H9 (cell line): ENCODE measurements at places on chromosomes 7 and 10. TPM values are rescaled to one million over a fixed set of nuclear protein-coding genes. Genes with fewer than 3 reads are reported as not detected.
A peak's percentile ranks its signal among the peaks of the same experiment; 100 is the strongest.

FBXO24 gene
- total RNA-seq = 0.85 and 1.3 TPM in 2 replicates

CACNB2 gene
- 1.3 and 2.6 TPM in 2 replicates for total RNA-seq

ITPRID1 gene
- 1.1 and 1.2 TPM in 2 replicates for total RNA-seq

GRCh38 chr7:106887421-106887820 lies 22.3 kb downstream of the PIK3CG start:
- no peaks in the 10 kb centered on the region for H3K27me3 ChIP-seq
- no peak overlapping the region for H3K4me3 ChIP-seq
- H3K4me1 ChIP-seq = no peaks in the 10 kb centered on the region
- peaks cover 5% of the 10 kb centered on the region; the same call in 1 of the 3 replicates for H3K36me3 ChIP-seq
- no peak for DNase-seq
- no peak overlapping the region for H3K27ac ChIP-seq

- no peaks in the 10 kb centered on the region for H3K4me1 ChIP-seq
- H3K4me3 ChIP-seq = no peak overlapping the region
- H3K27ac ChIP-seq = no peak overlapping the region
- peaks cover 51% of the 10 kb centered on the region for H3K36me3 ChIP-seq
- no peaks in the 10 kb centered on the region for H3K27me3 ChIP-seq
Observed at GRCh38 chr7:42935861-42936260, 3.7 kb downstream of the MRPL32 start.

- H3K4me1 ChIP-seq = no peaks in the 10 kb centered on the region
- H3K36me3 ChIP-seq = no peaks in the 10 kb centered on the region
- H3K27ac ChIP-seq = no peak overlapping the region
- no peak for DNase-seq
- no peak overlapping the region for H3K4me3 ChIP-seq
- H3K27me3 ChIP-seq = no peaks in the 10 kb centered on the region
Observed at GRCh38 chr7:28800150-28800549, 158.0 kb downstream of the TRIL start.

GRCh38 chr7:54810401-54810800 lies 51.4 kb upstream of the SEC61G start:
- no peak overlapping the region for H3K27ac ChIP-seq
- no peak for DNase-seq
- peaks cover 3% of the 10 kb centered on the region; the same call in 2 of the 3 replicates for H3K36me3 ChIP-seq

DNA sequence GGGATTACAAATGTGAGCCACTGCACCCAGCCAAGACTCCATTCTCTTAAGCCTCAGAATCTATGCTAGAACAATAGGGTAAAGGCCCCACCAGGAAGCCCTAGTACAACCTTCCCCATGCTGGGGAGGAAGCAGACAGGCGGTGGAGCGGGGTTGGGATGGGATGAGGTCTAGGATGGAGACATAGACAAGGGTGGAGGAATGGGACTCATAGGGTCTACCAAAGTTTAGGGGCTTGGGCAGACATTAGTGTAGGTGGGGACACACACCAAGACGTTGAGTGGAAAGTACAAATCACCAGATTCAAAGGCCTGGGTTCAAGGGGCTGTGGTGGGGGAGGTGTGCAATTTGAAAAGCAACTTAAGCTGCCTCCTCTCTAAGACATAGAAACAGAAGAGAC lies 19.3 kb downstream of the PRSS2 start:
- H3K27me3 ChIP-seq = no peaks in the 10 kb centered on the region
- peaks cover 7% of the 10 kb centered on the region; the same call in 1 of the 2 replicates for H3K4me1 ChIP-seq
- H3K4me3 ChIP-seq = no peak overlapping the region
- no peaks in the 10 kb centered on the region for H3K36me3 ChIP-seq

- no peaks in the 10 kb centered on the region for H3K27me3 ChIP-seq
- no peak overlapping the region for H3K27ac ChIP-seq
- no peak overlapping the region for H3K4me3 ChIP-seq
Observed at GRCh38 chr7:80488406-80488805, 23.5 kb downstream of the GNAT3 start.

- H3K4me1 ChIP-seq = peaks cover 4% of the 10 kb centered on the region; the same call in 1 of the 2 replicates
- no peak overlapping the region for H3K27ac ChIP-seq
- H3K4me3 ChIP-seq = peak overlapping the region; percentile 76
- peaks cover 36% of the 10 kb centered on the region for H3K36me3 ChIP-seq
Observed at GRCh38 chr7:141511676-141512396, 39.4 kb upstream of the AGK start.

GRCh38 chr7:131480384-131481315 lies 75.8 kb downstream of the PODXL start:
- H3K36me3 ChIP-seq = peaks cover 2% of the 10 kb centered on the region; the same call in 1 of the 3 replicates
- no peaks in the 10 kb centered on the region for H3K4me1 ChIP-seq
- H3K4me3 ChIP-seq = no peak overlapping the region
- H3K27me3 ChIP-seq = no peaks in the 10 kb centered on the region
- no peak for DNase-seq

DNA sequence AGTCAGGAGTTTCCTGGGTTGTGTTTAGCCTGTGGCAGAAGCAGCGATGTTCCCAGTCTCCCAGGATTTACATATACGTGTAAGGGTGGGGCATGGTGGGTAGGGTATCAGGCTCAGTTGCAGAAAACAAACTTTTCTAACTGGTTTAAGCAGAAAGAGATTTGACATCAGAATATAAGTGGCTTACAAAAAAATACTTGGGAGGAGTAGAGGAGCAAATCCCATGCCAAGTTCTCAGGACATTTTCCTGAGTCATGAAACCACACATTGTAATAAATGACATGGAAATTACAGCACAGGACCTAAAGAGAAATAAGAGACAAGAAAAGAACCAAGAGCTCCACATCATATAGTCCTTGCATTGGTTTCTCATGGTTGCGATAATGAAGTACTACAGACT lies 26.2 kb upstream of the FRMD4A start:
- no peak for DNase-seq
- H3K27ac ChIP-seq = no peak overlapping the region
- H3K36me3 ChIP-seq = no peaks in the 10 kb centered on the region
- no peak overlapping the region for H3K4me3 ChIP-seq
- H3K27me3 ChIP-seq = no peaks in the 10 kb centered on the region

GRCh38 chr7:18846765-18847215 lies 270.6 kb downstream of the TWIST1 start:
- no peaks in the 10 kb centered on the region for H3K27me3 ChIP-seq
- H3K4me3 ChIP-seq = no peak overlapping the region
- no peaks in the 10 kb centered on the region for H3K36me3 ChIP-seq
- peaks cover under 1% of the 10 kb centered on the region; the same call in 1 of the 2 replicates for H3K4me1 ChIP-seq

DNA sequence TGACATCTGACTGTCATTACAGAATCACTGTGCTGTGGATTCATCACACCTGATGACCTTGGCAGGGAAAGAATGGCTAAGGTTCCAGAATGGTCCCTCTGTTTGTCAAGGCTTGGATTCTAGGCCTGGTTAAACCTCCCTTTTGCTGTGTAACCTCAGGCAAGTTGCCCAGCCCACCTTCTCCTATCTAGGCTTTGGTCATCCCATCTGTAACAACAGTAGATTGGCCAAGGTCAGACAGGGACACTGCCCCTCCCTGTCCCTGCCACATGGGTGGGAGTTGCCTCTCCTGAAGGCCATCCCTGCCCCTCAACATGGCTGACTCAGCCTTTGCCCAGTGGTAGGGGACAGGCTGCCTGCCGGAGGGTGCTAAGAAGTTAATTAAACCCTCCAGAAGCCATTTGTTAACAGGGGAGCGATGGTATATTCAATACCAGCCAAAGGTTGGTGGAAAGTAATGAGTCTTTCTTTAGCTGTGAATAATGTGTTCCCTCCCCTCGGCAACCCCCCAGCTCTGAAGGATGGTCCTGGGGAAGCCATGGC lies 149.8 kb upstream of the PCBD1 start:
- H3K27me3 ChIP-seq = no peaks in the 10 kb centered on the region
- H3K4me3 ChIP-seq = no peak overlapping the region
- H3K27ac ChIP-seq = no peak overlapping the region
- DNase-seq = no peak
- H3K4me1 ChIP-seq = no peaks in the 10 kb centered on the region

DNA sequence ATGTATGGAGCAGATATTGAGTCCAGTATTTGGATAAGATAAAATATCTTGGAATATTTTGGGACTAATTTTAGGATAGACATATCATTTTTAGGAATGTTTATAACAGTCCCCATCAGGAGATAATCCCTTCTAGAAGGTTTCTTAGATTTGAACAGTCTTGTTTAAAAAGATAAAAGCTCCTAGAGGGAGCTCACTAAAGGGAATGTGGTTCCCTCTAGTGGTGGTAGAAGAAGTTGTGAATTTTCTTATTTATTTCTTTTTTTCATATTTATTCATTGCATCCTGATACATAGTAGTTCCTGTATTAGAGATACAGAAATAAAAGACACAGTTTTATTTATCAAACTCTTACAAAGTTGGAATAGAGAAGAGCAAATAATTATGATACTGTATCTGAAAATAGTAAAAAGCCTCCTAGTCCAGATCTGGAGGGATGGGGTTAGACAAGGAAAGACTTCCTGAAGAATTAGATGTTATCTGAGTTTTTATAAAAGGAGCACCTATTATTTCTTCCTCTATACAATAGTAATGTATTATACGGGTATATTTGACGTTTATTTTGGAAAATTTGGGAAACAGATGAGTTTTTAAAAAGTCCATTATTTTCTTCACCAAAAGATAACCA lies 24.5 kb upstream of the KLF14 start:
- no peaks in the 10 kb centered on the region; the same call in 1 of the 2 replicates for H3K4me1 ChIP-seq
- H3K27ac ChIP-seq = no peak overlapping the region
- no peaks in the 10 kb centered on the region for H3K27me3 ChIP-seq
- no peaks in the 10 kb centered on the region for H3K36me3 ChIP-seq

DNA sequence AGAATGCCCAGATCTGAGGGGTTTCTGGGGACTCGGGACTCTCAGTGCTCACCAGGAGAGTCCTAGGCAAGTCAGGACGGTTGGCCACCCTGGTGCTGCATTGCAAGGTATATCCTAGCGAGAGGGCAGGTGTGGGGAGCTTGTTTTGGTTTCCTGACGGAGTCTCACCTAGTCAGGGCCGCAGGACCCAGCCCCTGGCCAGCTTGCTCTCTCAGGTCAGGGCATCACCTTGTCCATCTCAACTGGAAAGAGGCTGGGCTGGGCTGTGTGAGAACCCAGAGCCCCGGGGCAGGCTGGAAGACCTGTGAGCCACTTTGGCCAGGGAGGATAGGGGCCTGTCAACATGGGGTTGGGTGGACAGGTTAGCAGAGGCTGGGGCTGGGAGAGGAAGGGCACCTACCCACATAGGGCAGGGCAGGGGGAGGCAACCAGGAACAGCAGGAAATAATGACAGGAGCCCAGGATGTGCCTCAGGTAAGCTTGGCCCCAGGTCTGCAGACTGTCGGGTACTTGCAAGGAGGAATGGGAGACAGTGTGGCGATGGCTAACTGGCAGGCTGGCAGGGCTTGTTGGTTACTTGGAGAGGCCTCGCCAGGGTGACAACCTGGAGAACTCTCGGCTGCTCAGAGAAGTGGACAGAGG lies 31.5 kb downstream of the DNAJB12 start:
- H3K27me3 ChIP-seq = no peaks in the 10 kb centered on the region
- no peak for DNase-seq
- H3K36me3 ChIP-seq = no peaks in the 10 kb centered on the region
- H3K4me3 ChIP-seq = no peak overlapping the region; the same call in 2 of the 3 replicates
- no peak overlapping the region for H3K27ac ChIP-seq
- peaks cover 2% of the 10 kb centered on the region; the same call in 1 of the 2 replicates for H3K4me1 ChIP-seq

GRCh38 chr10:113309791-113310190 lies 243.1 kb upstream of the HABP2 start:
- DNase-seq = no peak
- H3K36me3 ChIP-seq = no peaks in the 10 kb centered on the region
- H3K4me1 ChIP-seq = no peaks in the 10 kb centered on the region
- H3K27ac ChIP-seq = no peak overlapping the region
- no peak overlapping the region for H3K4me3 ChIP-seq
- H3K27me3 ChIP-seq = no peaks in the 10 kb centered on the region

DNA sequence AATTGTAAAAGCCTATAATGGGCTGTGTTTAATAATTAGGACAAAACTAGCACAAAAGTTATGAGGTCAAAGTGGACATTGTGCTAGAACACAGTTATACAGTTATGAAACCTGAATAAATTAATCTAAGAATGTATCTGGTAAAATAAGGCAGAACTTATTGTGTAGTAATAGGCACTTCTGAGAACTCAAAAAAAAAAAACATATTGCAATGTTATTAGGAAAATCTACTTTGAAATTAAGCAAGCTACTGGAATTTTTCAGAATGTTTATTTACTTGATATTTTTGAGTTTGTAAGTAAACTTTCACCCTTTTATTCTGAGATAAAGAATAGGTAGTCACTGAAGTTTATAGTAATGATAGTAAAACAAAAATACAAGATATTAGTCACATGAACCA lies 135.8 kb upstream of the ABCB5 start:
- no peak overlapping the region for H3K4me3 ChIP-seq
- H3K36me3 ChIP-seq = no peaks in the 10 kb centered on the region
- no peak overlapping the region for H3K27ac ChIP-seq
- no peaks in the 10 kb centered on the region for H3K27me3 ChIP-seq
- DNase-seq = no peak

DNA sequence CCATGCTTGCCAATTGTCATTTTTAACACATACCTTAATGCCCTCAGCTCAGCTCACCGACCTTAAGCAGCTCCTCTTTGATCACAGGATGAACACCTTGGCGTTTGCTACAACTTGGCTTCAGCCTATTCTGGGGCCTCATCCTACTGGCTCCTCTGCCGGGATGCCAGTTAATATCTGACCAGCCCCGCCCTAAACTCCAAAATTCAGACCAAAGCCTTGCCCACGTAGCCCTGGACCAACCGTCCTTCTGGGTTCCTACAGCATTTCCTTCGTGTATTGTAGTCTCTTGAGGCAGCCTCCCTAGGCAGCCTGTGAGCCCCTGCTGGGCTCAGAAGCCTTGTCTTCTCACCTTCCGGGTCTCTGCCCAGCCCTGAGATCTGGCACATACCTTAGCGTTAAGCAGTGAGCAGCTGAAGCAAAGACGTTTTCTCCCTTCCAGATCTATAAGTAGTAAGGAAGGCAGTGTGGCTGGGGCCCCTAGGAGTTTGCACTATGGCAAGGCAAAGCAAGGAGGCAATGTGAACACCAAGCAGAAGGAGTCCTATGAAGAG lies 836 bp downstream of the ENO4 start:
- H3K36me3 ChIP-seq = no peaks in the 10 kb centered on the region
- peak overlapping the region; percentile 85 for H3K4me3 ChIP-seq
- no peaks in the 10 kb centered on the region for H3K27me3 ChIP-seq
- no peak overlapping the region for H3K27ac ChIP-seq

- H3K4me3 ChIP-seq = peak overlapping the region; percentile 86
- H3K27me3 ChIP-seq = peaks cover 15% of the 10 kb centered on the region; the same call in 1 of the 2 replicates
- H3K4me1 ChIP-seq = no peaks in the 10 kb centered on the region
- H3K27ac ChIP-seq = no peak overlapping the region
Observed at GRCh38 chr10:58513188-58514110, 777 bp downstream of the BICC1 start.

DNA sequence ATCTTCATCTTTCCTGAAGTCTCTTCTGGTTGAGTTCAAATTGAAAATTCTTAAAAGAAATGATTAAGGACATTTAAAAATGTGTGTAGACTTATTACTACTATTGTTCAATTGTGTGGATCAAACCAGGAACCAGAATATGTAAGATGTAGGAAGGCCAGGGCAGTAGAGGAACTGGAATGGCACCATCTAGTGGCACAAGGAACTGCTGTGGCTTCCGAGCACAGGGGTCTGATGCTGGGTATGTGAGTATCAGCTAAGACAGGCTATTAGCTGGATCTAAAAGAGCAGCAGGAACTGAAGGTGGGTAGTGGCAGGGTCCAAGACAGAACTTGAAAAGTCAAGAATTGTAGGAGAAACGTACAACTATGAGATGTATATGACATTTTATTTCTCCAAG lies 247.3 kb downstream of the SEMA3A start:
- no peak overlapping the region for H3K4me3 ChIP-seq
- H3K36me3 ChIP-seq = no peaks in the 10 kb centered on the region
- DNase-seq = peak; percentile 71
- no peaks in the 10 kb centered on the region for H3K27me3 ChIP-seq

GRCh38 chr7:150479023-150479716 lies 28.7 kb downstream of the GIMAP8 start:
- H3K36me3 ChIP-seq = no peaks in the 10 kb centered on the region
- DNase-seq = no peak
- H3K27ac ChIP-seq = no peak overlapping the region
- no peak overlapping the region for H3K4me3 ChIP-seq
